Activated naive CD8-positive, alpha-beta T cell treated with anti-CD3 and anti-CD28 coated beads, Interleukin-2, amount 50 U/mL, for 24 hours (primary cell): ENCODE measurements at places on chromosomes 3 and 15.

DNA sequence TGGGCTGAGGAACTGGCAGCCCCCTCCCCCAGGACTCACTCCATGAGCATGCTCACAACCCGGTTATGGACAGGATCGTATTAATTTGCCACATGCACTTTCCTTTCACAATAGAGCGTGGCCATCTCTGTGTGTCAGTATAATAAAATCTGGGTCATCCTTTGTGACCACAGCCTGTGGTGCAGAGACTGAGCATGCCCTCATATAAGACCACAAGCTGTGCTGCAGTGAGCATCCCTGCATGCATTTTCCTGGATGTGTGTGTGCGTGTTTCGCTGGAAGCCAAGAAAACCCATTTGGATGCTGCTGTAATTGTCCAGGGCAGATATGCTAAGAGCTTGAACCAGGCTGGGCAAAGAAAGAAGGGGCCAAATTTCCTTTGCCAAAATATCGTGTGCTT lies 39.7 kb downstream of the CYP11A1 start:
- no peak for DNase-seq

GRCh38 chr3:145719114-145719513 lies 441.9 kb downstream of the PLOD2 start:
- DNase-seq: no peak

GRCh38 chr15:41872166-41872747 lies 21.6 kb downstream of the SPTBN5 start:
- no peak for DNase-seq

DNA sequence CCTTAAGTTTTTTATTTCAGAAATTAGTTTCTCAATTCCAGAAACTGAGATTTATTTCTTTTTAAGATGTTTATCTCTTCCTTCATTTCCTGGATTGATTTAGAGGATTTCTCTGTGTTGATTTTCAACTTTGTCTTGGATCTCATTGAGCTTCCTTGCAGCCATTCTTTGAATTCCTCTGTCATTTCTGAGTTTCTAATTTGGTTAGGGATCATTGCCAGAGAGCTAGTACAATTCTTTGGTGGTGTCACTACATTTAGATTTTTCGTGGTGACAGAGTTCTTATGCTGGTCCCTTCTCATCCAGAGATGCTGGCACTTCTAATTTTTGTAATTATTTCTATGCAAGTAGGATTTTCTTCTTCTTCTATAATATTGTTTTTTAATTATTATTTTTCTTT lies 691.1 kb upstream of the NAALADL2 start:
- no peak for DNase-seq
